ENCODE measurements at places on chromosomes 12 and 14.
A peak's percentile ranks its signal among the peaks of the same experiment; 100 is the strongest.

- DNase-seq: no peak
Observed at GRCh38 chr14:38201137-38201828, 6.4 kb upstream of the SSTR1 start.

GRCh38 chr12:43880547-43880946 is 44.7 kb downstream of the TMEM117 start:
- no peak for DNase-seq

DNA sequence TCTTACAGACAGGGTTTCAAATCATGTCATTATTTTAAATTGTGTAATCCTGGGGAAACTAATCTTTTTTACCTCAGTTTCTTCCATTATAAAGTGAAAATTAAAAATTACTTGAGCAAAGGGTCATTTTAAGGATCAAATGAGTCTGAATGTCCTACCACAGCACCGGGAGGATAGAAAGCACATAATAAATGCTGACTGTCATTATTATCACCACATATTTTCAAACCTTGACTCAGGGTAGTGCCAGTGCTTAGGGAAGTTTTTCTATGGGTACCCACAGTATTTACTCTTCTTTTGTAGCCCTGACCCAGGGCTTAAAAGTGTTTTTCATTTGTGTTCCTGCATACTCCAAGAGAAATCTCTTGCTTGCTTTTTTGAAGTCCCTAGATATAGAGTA is 60.5 kb downstream of the KCNMB4 start:
- DNase-seq: no peak

GRCh38 chr12:15428632-15429031 is 106.3 kb downstream of the PTPRO start:
- no peak for DNase-seq

GRCh38 chr14:91387951-91388381 is 29.7 kb downstream of the CCDC88C start:
- no peak for DNase-seq

GRCh38 chr12:55818886-55819285 is 1.0 kb downstream of the ORMDL2 start:
- no peak for DNase-seq

DNA sequence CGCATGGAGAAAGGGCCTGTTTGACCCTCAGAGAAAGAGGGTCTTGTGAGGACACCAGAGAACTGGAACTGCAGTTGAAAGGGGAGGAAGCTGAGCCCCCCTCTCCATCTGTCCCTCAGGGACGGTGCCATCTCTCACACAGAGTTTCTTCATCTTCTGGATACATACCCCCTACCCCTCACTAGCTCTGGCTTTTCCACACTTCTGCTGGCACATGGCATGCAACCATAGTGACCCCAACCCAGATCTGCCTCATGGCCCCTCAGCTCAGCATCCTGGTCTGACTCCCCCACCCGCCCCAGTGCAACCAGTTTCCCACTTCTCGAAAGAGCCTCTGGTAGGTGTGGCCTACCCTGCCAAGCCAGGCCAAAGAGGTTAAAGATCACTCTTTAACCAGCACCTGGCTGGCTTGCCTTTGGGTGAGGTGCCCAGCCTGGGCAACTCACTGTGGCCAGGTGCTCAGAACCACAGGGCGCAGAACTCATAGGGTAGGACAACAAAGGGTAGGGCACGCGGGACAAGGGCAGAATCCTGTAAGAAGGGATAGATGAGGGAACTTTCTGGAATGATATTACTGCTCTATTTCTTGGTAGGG is 25.8 kb downstream of the GALNT16 start:
- no peak for DNase-seq

GRCh38 chr14:22753586-22753985 is 12.9 kb upstream of the OXA1L start:
- peak; percentile 23 for DNase-seq

DNA sequence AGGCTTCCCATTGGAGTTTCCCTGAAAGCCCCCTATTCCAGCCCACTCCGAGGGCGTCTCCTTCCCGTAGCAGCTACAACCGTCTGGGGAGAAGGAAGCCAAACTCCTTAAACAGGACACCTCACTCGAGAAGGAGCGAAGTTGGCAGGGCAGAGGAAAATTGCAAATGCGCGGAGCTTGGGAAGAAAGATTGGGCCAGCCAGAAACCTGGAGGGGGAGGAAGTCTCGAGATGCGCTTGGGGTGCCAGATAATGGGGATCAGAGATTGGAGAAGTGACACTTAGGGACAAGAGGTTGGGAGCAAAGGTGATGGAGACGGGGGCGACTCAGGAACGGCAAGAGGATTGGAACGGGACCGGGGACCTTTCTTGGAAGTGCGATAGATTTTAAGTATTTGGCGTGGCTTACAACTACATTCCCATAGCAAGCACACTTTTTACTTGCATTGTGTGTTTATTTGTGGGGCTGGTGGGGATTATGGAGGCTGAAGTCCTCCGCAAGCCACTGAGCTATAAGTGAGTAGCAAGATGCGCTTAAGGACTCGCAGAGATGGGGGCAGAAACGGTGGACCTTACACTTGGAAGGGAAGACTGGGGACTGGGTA is 926 bp downstream of the HRK start:
- DNase-seq: no peak

DNA sequence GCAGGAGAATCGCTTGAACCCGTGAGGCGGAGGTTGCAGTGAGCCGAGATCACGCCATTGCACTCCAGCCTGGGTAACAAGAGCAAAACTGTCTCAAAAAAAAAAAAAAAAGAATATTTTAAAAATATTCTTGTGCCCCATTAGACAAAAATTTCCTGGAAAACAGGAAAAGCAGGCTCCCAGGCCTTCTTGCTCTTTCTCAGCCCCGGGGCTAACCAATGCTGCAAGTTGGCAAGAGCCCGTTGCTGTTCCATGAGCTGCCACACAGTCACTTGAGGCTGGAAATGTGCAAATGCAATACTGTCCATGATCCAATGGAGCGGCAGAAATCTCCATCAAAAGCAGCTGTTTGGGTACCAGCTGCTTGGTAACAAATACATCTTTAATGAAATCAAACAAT is 994.7 kb downstream of the VRK1 start:
- no peak for DNase-seq

- DNase-seq: no peak
Observed at GRCh38 chr12:131720921-131721320, 10.0 kb downstream of the SFSWAP start.

GRCh38 chr14:104546591-104547309 is 32.8 kb upstream of the C14orf180 start:
- DNase-seq: no peak

DNA sequence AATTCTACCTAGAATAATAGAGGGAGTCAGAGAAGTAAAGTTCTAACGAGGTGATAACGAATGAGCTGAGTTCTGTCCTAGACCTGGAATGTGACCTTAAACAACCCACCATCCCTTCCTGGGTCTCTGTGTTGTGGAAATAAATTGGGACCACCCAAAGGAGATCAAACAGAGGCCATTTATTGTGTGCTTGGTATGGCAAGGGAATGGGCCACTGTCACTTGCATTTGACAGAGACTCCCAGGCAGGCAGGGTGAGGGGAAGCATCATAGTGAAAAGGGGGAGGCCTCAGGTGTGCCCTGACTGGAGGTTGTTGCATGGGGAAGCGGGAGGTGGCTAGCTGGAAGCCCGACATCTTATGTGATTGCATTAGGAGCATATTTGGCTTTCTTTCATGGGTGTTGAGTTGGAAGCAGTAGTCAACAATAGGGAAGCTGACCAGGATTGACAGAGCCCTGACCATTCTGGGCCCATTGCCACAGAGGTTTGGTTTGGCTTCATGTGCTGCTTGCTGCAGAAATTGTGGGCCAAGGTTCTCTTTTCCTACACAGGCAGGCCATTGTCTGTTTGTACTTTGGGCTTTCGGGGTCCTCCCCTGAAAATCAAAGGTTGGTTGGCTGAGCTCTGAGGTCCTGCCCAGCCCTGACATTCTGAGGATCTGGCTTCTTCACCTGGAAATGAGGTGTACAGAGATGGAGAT is 17.6 kb upstream of the FAM181A start:
- DNase-seq: no peak

DNA sequence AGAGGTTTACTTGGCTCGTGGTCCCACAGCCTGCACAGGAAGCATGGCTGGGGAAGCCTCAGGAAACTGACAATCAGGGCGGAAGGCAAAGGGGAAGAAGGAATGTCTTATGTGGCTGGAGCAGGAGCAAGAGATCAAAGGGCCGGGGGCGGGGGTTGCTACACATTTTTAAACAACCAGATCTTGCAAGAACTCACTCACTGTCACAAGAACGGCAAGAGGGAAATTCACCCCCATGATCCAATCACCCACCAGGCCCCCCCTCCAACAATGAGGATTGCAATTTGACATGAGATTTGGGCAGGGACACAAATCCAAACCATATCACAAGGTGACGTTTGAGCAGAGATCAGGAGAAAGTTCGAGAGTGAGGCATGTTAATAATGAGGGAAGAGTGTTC is 163.7 kb upstream of the RPH3A start:
- DNase-seq: no peak

- no peak for DNase-seq
Observed at GRCh38 chr12:117342247-117342646, 19.2 kb downstream of the NOS1 start.

GRCh38 chr14:65548878-65549277 is 136.3 kb downstream of the FUT8 start:
- no peak for DNase-seq

DNA sequence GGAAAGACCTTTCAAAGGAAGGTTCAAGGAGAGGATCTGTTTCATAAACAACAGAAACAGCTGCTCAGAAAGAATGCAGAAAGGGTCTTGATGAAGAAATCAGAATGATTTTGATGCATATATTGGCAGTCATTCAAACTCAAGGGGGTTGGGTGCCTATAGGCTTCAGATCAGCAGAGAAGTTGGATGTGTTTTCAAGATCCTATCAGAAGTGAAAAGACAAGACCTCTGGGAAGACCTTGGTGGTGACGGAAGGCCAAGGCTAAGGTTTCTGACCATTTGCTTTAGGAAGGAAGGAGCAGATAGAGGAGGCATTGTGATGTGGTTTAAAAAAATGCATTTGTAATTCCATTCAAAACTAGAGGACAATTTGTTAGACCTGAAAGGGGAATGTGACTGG is 15.2 kb upstream of the PTPRB start:
- no peak for DNase-seq

DNA sequence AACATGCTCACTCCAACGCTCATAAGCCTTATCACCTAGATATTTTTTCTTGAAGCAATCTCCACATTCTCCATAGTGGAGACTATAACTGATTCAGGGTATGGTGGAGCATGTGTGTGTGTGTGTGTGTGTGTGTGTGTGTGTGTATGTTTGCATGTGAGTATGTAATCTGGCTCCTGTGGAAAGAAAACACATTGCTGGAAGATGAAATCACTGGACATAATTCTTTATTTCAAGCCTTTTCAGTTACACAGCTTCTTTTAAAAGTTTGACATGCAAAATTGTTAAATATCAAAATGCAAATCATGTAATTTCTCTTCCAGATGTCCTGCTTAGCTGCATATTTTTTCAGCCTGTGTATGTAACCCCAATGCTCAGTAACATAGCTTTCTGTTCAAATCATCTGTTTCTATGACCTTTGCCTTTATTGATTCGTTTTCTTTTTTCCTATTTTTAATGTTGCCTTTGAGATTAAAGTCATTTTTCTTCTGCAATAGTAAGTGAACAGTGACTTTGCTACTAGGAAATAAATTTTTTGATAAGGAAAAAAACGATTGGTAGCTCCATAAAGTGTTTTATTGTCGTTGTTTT is 80.5 kb upstream of the BTG1 start:
- DNase-seq: no peak

GRCh38 chr12:44077294-44077693 is 241.4 kb downstream of the TMEM117 start:
- no peak for DNase-seq

DNA sequence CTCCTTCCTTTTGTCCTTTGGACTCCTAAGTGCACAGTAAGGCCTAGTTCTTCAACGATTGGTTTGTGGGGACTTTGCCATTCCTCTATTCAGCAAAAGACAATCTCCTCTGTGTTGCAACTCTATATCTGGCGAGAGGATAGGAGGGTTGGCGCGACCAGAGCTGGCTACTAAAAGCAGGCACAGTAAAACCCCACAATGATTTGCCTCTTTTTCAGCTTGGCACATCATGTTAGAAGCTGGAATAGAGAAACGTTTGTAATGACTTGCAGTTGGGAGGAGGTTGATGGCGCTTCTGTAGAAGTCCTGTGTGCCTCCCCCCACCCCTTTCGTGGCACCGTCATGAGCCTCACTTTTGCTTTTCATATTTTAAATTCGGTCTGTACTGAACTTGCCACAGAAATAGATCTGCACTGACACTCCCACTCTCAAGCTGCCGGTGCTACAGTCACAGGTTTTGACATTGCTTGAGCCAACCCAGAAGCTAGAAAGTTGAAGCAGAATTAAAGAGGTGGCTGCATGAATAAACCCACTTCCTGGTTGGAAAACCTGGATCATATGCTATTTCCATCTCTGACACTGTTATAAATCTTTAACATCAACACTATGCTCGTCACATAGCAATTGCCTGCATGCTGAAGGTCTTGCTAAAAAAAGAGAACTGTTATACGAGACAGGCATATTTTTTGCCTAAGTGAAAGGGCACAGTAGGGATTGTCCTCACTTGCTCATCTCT is 315.3 kb upstream of the PRICKLE1 start:
- DNase-seq: no peak

GRCh38 chr14:69815556-69815955 is 18.5 kb upstream of the SLC10A1 start:
- no peak for DNase-seq

DNA sequence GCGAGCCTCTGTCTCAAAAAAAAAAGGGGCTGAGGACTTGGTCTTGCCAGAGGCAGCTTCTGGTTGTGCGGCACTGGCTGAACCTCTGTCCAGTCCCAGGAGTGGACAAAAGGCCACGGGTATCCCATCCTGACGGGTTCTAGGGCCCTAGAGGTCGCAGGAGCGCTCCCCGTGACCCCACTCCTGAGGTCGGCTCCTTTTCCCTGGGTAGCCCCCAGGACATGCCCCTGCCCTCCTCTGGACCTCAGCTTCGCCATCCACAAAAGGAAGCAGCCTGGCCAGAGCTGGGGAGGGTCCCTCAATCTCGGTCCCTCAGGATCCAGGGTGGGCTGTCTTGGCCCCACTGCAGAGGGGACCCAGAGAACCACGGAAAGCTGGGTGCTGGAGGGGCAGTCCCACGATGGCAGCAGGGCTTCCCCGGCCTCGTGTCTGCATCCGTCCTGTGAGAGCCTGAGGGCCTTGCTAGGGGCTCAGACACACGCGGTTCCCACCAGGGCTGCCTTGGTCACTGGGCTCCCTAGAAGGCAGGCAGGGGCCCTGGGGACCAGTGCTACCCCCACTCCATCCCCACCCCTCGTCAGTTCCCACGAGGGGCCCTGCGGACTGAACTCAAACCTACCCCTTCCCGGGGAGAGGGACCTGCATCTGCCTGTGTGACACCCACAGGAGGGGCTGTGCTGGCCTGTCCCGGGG is 31.1 kb downstream of the ASCL4 start:
- DNase-seq: no peak

DNA sequence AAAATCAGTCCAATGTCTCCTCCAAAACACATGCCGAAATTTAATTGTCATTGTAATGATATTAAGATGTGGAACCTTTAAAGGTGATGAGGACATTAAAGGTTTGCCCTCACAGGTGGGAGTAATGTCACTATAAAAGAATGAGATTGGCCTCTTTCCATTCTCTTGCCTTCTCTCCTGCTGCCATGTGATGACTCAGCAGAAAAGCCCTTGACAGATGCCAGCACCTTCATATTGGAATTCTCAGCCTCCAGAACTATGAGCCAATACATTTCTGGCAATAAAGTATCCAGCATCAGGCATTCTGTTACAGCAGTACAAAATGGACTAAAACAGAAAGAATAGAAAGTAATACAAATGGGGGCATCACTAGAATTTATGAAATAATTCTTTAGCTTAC is 609.7 kb downstream of the SLC16A7 start:
- DNase-seq: peak; percentile 3

GRCh38 chr12:100724071-100724470 is 70.5 kb upstream of the ANO4 start:
- DNase-seq: no peak

Measured in DMS 273 treated with DMSO at 0.1 percent for 48 hours (cell line).